Germinal center (tissue), 1 donor: ENCODE measurements at places on chromosomes 12 and 14.
A peak's percentile ranks its signal among the peaks of the same experiment; 100 is the strongest.

DNA sequence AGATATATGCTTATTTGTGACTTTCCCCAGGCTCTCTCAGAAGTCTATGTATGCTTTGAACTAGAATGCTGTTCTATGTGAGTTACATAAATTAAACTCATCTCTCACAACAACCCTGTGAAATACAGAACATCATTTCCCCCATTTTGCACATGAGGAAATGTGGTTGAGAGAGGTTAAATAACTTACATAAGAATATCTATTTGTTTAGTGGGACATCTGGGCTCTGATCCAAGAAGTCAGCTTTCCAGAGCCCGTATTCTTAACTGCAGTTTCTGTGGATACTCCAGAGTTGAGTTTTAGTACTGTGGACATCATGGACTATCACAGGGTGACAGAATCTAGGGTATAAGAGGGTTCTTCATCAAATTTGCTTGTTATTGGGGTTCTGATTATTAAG is 242.5 kb upstream of the ARHGAP5 start:
- DNase-seq = no peak

DNA sequence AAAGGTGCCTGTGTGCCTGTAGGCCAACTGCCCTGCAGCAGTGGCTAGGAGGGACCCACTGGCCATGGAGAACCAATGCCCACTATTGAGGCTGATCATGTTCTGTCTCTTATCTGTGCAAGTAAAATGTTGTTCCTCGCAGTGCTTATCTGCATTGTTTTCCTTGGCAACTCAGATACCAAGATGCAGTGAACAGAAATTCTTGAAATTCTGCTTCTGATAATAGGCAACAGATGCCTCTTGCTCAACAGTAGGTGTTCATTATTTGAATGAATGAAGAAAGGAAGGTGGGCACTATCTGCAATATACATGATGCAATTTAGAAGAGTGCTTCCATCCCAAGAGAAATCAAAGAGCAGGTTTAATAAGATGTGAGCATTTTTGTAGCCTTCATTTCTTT is 232.2 kb downstream of the NUAK1 start:
- no peak for DNase-seq

- DNase-seq = no peak
Measured at GRCh38 chr12:32756476-32757066, 874 bp upstream of the YARS2 start.

- DNase-seq = no peak
Measured at GRCh38 chr14:50657753-50658152, 10.4 kb downstream of the SAV1 start.

GRCh38 chr12:19189522-19189921 is 60.0 kb downstream of the PLEKHA5 start:
- no peak for DNase-seq

- no peak for DNase-seq
Measured at GRCh38 chr12:99147130-99147529, 500.4 kb upstream of the GARIN6 start.

GRCh38 chr12:113174461-113175384 is 10.6 kb downstream of the DDX54 start:
- DNase-seq = peak; percentile 86

GRCh38 chr12:12804011-12804410 is 9.1 kb upstream of the DDX47 start:
- DNase-seq = no peak

DNA sequence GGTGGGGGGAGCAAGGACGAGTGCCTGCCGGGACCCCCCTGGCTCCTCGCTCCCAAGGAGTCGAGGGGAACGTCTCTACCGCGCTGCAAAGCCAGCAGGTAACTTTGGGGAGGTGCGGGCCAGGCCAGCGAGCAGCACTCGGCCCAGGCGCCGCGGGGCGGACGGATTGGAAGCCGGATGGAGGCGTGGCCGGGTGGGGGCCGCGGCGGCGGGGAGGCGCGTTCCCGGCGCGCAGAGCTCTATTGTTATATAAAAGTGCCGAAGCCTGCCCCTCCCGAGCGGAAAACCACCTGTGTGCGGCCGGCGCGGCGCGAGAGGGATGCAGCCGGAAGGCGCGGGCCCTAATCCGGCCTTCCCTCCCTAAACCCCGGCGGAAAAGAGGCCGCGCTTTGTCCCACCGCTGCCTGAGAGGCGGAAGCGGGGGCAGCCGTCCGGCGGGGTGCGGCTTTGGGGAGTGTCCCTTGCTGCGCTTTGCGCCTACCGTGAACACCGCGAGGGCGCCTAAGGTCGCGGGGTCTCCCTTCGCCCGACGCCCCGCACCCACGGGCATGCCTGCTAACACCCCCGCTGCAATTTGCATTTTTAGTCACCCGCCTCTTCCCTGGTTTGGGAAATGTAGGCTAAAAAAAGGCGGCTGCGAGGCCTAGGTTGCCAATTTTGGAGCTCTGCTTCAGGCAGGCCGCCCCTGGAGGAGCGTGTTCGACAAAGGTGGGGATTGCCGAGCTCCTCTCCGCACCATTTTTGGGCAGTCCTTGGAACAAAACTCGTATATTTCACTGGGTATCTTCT is 1.7 kb upstream of the DUSP6 start:
- peak; percentile 68 for DNase-seq

DNA sequence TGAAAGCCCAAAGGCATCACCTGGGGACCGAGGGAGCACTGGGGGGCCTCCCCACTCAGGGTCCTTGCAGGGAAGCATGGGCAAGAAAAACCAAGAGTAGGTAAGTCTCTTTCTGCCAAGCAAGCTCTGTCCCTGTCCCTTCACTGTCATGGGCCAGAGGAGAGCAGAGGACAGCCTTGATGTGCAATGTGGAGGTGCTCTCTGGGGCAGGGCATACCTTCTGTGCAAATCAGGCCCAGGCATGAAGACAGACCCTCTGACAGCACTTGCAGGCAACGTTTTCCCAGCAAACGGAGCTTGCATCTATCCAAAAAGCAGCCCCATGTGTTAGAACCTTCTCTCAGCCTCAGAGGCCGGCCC is 192.5 kb upstream of the PWP1 start:
- DNase-seq = no peak

GRCh38 chr12:111410431-111411184 is 4.9 kb downstream of the SH2B3 start:
- no peak for DNase-seq

- DNase-seq = no peak
Measured at GRCh38 chr14:53042480-53042879, 91.6 kb upstream of the FERMT2 start.

DNA sequence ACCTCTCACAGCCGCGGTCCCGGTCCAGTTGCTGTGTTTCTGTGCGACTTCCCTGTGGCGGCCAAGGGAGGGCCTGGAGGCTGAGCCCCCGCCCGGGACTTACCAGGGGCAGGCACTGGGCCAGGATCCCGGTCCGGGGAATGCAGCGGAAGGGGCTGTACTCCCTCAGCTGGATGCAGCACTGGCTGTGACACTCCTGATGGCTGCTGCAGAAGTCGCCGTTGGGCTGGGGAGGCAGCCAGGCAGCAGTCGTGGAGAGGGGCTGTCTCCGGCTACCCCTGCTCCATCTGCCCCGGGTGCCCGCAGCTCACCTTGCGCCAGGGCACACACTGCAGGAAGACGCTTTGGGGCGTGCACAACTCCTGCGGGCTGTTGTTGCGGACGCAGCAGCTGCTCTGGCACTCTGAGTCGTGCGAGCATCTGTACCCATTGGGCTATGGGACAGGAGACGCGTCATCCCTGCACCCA is 6.2 kb downstream of the LRCOL1 start:
- DNase-seq = no peak

GRCh38 chr12:86015026-86015425 is 140.9 kb downstream of the NTS start:
- no peak for DNase-seq

- no peak for DNase-seq
Measured at GRCh38 chr12:25482625-25483024, 70.5 kb downstream of the LMNTD1 start.
